Thoracic aorta endothelial cell (primary cell): ENCODE measurements at places on chromosomes 7 and 10. TPM values are rescaled to one million over a fixed set of nuclear protein-coding genes. Genes with fewer than 3 reads are reported as not detected.

Gene CTBP2
- total RNA-seq, result 89.2 and 116 TPM in 2 replicates

Gene SYT15B
- under 0.01 TPM in 2 replicates for total RNA-seq

Gene PRKG1
- total RNA-seq, result 2.4 and 7.6 TPM in 2 replicates

Gene NKX6-2
- total RNA-seq, result not detected in 2 replicates

Gene PPP1R17
- total RNA-seq, result not detected in 2 replicates

Gene GPNMB
- 0.13 and 0.72 TPM in 2 replicates for total RNA-seq

Gene GRM3
- not detected in 2 replicates for total RNA-seq

Gene KDM7A
- 9.5 and 9.6 TPM in 2 replicates for total RNA-seq

Gene ANKRD30A
- not detected in 2 replicates for total RNA-seq

Gene CYP2C18
- not detected in 2 replicates for total RNA-seq

Gene CAV2
- 308 and 406 TPM in 2 replicates for total RNA-seq

Gene NUDT13
- total RNA-seq, result 1.6 and 2.0 TPM in 2 replicates
